ENCODE measurements at places on chromosomes 7 and 10. TPM values are rescaled to one million over a fixed set of nuclear protein-coding genes. Genes with fewer than 3 reads are reported as not detected.

Gene ADCYAP1R1
- total RNA-seq: not detected

Gene SLC29A3
- 6.0 TPM for total RNA-seq

Gene CYP2C9
- not detected for total RNA-seq

Gene DPP6
- total RNA-seq: not detected

Gene SFRP5
- total RNA-seq: not detected

Gene PON3
- total RNA-seq: not detected

Gene ACTL6B
- not detected for total RNA-seq

Gene ADIRF
- not detected for total RNA-seq

- H3K27ac ChIP-seq: no peak overlapping the region
- no peaks in the 10 kb centered on the region for H3K27me3 ChIP-seq
- H3K4me3 ChIP-seq: no peak overlapping the region
- no peaks in the 10 kb centered on the region for H3K4me1 ChIP-seq
Measured at GRCh38 chr10:49047128-49047639, 68.1 kb downstream of the VSTM4 start.

- DNase-seq: no peak
- no peaks in the 10 kb centered on the region for H3K36me3 ChIP-seq
- H3K4me3 ChIP-seq: no peak overlapping the region
- H3K27ac ChIP-seq: no peak overlapping the region
Measured at GRCh38 chr10:45558425-45558824, 114.1 kb downstream of the ZFAND4 start.

DNA sequence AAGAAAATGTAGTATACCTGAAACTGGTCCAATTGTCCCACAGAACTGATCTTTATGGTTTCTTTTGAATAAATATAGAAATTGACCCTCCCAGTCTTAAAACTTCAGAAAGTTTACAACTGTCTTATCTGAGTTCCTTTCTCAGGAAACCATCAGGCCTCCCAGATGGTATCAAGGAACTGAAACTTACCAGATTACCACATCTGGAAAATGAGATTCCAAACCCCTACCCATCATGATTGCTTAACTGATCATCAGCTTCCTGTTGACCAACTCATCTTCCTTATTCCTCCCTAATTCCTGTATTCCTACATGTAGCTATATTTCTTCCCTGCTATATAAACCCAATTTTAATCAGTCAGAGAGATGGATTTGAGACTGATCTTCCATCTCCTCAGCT lies 5.5 kb downstream of the VWDE start:
- no peaks in the 10 kb centered on the region for H3K4me1 ChIP-seq
- no peak for DNase-seq
- no peak overlapping the region for H3K4me3 ChIP-seq
- no peaks in the 10 kb centered on the region for H3K36me3 ChIP-seq

DNA sequence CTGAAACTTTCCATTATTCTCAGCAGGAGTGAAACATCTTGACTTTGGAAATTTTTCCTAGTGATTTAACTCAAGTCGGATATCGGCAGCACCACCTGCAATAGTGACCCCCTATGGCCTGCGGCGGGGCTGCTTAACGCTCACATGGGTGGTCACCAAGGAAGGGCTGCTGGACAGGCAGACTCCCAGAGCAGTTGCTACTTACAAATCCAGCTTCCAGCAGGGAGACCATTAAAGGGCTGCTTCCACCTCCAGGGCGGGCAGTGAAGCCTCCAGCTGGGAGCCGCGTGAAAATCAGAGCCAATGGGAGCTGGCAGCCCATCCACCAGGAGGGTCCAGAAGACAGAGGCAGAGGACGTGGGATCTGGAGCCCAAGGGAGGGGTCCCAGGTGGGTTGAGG lies 122.5 kb downstream of the MGMT start:
- no peaks in the 10 kb centered on the region for H3K27me3 ChIP-seq
- DNase-seq: no peak
- H3K36me3 ChIP-seq: no peaks in the 10 kb centered on the region
- no peak overlapping the region for H3K27ac ChIP-seq
- H3K4me3 ChIP-seq: no peak overlapping the region

GRCh38 chr7:112060625-112061024 lies 145.6 kb downstream of the DOCK4 start:
- DNase-seq: no peak
- H3K4me3 ChIP-seq: no peak overlapping the region
- H3K4me1 ChIP-seq: no peaks in the 10 kb centered on the region
- no peaks in the 10 kb centered on the region for H3K36me3 ChIP-seq
- H3K27me3 ChIP-seq: no peaks in the 10 kb centered on the region

- no peaks in the 10 kb centered on the region for H3K27me3 ChIP-seq
- no peak overlapping the region for H3K27ac ChIP-seq
- no peak overlapping the region for H3K4me3 ChIP-seq
- H3K4me1 ChIP-seq: no peaks in the 10 kb centered on the region
Measured at GRCh38 chr10:47320812-47321211, 1.4 kb upstream of the GDF2 start.

DNA sequence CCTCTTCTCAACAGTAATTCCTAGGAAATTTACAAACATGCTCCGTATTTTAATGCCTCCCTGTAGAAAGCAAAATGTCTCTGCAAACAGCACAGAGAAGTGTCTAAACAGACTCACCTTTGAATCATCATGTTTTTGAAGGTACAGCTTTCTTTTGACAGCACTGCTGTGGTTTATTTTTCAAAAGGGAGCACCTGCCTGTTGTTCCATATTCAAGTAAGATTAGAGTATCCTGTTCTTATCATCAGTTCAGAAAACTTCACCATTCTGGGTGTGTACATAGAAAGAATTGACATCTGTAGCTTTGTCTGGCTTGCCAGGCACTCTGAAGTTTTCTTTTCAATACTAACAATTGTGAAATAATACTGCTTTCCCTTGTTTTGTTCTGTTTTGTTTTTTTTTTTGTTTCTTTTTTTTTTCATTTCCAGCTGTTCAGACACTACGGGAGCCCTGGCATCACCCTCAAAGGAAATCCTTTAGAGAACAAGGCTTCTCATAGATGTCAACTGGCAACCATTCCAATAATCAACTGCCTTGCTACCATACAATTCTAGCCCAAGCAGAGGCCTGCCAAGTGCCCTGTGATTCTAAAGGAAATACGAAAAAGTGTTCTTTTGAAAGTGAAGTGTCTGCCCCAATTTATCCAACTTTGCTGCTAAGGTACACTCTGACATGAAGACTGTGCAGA lies 275.9 kb downstream of the PRPF18 start:
- no peaks in the 10 kb centered on the region for H3K36me3 ChIP-seq
- no peak for DNase-seq
- no peak overlapping the region for H3K27ac ChIP-seq

DNA sequence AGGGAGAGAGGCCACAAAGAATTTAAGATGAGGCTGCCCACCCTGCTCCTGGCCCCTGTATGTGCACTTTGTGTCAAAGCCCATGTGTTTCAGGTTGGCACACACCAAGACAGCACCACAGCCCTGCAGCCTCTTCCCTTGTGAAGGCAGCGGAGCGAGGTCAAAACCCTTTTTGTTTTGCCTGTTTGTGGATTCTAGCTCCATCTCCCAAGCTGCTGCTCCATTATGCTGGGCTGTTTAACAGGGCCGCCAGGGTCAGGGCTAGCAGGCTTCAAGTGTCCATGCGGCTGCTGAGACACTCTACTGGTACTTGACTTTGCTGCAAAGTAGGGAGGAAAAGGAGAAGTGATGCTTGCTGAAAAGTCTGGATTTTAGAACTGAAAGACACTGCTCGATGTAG lies 142.3 kb upstream of the EFCAB10 start:
- DNase-seq: no peak
- no peaks in the 10 kb centered on the region for H3K4me1 ChIP-seq
- H3K27ac ChIP-seq: no peak overlapping the region
- no peak overlapping the region for H3K4me3 ChIP-seq

DNA sequence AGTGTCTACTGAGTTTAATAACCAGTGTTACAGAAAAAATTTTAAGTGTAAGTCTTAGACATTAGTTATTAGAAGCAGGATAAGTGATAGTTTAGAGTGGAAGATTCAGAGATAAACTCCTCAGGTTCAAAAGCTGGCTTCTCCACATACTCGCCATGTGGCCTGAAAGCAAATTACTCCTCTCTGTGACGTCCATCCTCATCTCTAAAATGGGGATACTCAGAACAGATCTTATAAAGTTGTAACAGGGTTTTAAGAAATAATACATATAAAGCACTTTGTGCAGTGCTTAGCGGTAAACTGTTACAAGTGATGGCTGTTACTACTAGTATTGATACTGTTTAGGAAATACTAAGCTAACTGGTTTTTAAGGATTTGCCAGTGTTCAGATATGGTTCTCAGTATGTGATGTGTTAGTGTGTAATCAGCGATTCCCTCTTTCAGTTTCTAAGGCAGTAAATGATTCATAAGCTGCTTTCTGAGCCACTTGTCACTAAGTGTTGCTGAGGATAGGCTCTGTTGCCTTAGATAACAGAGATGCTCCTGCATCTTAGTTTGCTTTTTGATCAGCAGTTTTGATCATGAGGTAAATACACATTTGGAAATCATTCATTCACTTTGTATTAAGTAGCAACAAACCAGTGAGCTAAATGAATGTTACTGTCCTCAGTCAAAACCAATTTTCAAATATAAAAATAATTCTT lies 58.7 kb downstream of the CYP51A1 start:
- H3K36me3 ChIP-seq: peaks cover 11% of the 10 kb centered on the region
- no peak overlapping the region for H3K27ac ChIP-seq
- no peak for DNase-seq
- no peak overlapping the region for H3K4me3 ChIP-seq
- H3K27me3 ChIP-seq: no peaks in the 10 kb centered on the region
- no peaks in the 10 kb centered on the region for H3K4me1 ChIP-seq
